ELF-1 (cell line): ENCODE measurements at places on chromosomes 12 and 14.

DNA sequence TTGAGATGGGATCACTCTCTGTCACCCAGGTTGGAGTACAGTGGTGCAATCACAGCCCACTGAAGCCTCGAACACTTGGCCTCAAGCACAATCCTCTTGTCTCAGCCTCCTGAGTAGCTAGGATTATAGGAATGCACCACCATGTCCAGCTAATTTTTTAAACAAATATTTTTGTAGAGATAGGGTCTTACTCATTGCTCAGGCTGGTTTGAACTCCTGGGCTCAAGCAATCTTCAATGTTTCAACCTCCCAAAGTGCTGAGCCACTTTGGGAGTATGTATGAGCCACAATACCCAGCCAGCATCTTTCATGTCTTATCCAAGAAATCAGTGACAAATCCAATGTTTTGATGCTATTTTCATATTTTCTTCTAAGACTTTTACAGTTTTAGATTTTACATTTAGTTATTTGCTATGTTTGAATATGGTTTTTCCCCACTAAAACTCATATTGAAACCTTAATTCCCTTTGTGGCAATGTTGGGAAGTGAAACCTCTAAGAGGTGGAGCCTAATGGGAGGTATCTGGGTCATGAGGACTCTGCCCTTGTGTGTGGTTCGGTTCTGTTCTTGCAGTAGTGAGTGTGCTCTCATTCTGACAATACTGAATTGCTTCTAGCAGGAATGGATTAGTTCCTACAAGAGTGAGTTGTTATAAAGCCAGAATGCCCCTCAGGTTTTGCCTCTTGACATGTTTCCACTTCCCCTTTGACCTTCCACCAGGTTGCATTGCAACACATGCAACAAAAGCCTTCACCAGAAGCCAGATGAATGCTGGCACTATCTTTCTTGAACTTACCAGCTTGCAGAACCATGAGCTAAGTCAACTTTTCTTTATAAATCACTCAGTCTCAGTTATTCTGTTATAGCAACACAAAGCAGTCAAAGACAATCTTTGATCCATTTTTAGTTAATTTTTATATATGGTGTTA, 80.8 kb upstream of the AMIGO2 start:
- DNase-seq = no peak

GRCh38 chr14:53231171-53231570, 78.0 kb upstream of the DDHD1 start:
- DNase-seq = no peak

DNA sequence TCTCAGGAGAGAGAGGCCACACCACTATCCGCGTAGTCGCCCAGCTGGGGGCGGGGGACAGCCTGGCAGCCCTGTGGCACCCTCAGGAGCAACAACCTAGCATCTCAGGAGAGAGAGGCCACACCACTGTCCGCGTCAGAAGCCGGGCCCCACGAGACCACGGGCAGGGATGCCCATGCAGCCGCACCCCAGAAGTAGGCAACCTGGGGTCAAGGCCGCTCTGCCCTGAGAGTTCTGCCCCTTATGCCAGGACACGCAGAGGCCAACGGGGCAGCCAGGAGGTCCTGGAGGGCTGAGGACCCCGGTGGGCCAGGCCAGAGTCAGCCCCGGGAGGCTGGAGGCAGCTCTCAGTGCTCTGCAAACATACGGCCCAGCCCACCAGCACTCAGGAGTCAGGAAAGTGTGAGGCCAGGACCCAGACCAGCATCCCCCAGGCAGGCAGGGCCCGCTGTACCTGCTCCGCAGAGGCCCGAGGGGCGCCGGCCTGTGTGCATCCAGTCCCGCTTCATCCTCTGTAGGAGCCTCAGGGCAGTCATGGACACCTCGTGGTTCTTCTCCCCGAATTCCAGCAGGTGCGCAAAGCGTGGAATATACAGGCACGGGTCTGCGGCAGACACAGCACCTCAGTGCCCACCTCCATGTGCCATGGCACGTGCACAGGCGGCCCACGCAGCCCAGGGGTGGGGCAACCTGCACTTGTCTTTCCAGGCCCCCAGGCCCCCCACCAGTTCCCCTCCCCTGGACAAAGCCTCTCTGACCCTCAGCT, 7.3 kb upstream of the BTBD6 start:
- DNase-seq = no peak

- DNase-seq = no peak
Observed at GRCh38 chr12:24600996-24601395, 347.9 kb downstream of the BCAT1 start.

DNA sequence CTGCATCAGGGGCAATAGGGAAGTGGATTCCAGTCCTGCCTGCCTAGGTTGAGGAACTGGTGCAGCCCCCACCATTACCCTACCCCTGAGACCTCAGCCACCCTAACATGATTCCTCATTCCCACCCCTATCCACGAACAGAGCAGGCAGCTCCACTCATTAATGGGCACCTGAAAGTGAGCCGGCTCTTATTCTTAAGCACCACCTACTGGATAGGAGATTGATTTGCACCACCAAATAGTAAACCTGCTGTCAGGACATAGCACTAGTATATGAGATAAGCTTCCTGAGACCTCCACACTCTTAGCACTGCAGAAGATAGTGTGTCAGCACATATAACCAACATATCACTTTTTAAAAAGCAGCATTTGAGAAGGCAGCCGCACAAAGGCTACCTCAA, 573.2 kb downstream of the SOX5 start:
- peak; percentile 4 for DNase-seq

GRCh38 chr14:64801800-64802199, 77.9 kb downstream of the SPTB start:
- peak; percentile 74 for DNase-seq

DNA sequence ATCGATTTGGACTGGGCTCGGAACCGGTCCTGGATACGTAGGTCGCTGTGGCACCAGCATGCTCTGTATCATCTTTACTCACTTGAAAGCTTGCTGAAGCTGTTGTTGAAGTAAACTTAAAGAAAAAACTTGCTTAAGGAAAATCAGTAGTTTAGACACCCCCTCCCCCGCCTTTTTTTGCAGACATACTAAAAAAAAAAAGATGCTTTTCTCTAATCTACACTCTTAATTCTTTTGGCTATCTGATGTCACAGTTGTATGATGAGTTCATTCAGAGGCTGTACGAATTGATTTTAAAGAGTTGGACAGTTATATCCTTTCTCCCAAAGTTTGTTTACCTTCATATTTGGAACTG, 865 bp downstream of the FRS2 start:
- no peak for DNase-seq

GRCh38 chr14:49164074-49164473, 422.1 kb downstream of the RPS29 start:
- no peak for DNase-seq

DNA sequence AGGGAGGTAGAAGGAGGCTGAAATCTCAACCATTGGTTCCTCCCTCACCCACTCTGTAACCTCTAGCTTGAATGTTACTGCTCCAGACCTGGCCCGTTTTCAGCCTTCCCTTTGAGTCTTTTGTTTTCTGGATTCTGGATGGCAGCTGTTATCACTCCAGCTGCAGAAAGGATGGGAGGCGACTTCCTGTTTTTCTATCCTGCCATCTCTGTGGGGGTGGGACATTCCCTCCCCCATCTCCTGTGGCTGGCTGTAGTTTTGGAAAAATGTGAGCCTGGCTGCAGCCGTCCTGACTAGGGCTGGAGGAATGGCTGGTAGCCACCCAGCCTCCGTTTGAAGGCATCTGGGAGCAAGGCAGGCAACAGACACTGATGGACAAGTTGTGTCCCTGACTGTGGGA, 2.9 kb upstream of the PPFIBP1 start:
- peak; percentile 76 for DNase-seq

- no peak for DNase-seq
Observed at GRCh38 chr12:10214895-10215267, 2.2 kb downstream of the GABARAPL1 start.

DNA sequence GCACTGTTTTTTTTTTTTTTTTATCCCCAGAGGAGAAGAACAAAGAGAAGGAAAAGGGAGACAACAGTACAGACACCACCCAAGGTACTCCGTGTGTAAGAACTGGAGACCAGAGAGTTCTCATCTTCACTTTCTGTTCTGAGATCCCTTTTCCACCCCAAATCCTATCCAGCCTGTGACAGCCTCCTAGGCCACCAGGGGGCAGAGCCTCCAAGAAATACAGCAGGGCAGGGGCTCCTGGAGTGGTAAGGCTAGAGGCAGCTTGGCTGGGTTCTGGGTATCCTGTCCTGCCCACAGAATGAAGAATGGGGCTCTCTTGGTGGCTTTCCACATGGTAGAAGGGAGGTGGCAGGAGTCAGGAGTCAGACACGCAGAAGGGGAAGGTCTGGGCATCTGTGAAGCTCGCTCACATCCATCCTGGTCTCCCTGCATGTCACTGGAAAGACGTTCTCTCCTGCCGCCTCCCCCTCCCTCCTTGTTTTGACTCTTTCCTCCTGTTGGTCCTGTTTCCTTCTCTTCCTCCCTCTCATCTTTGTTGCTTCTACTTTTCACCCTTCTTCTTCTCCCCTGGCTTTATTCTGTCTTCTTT, 12.0 kb downstream of the CLSTN3 start:
- peak; percentile 68 for DNase-seq
